ENCODE measurements at places on chromosomes 3 and 15. TPM values are rescaled to one million over a fixed set of nuclear protein-coding genes. Genes with fewer than 3 reads are reported as not detected.

DNA sequence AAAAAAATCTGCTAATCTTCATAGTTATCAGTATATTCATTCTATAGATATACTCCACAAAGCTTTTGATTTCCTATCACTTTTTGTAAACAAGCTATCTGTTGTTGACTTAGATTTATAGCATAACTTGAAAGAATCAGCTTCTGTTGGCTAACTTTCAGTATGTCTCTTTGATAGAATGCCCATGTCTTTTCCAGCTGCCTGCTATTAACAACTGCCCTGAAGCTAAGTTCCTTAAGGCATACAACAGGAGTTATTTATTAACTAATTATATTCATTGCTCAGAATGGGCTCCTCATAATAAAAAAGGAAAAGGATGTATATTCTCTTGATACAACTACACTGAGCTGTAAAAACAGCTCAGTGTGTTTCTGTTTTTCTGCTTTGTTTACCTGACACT is 293.9 kb downstream of the TUSC7 start:
- H3K27ac ChIP-seq = no peak overlapping the region
- no peaks in the 10 kb centered on the region for H3K27me3 ChIP-seq
- no peak overlapping the region for H3K4me3 ChIP-seq
- no peak for DNase-seq

- no peak overlapping the region for H3K27ac ChIP-seq
- H3K36me3 ChIP-seq = no peaks in the 10 kb centered on the region
- no peaks in the 10 kb centered on the region for H3K4me1 ChIP-seq
Measured at GRCh38 chr3:181872887-181873286, 161.2 kb downstream of the SOX2 start.

The DAPK2 gene
- total RNA-seq = 4.3 TPM

The AMOTL2 gene
- not detected for total RNA-seq
